ENCODE measurements at places on chromosomes 4 and X.

DNA sequence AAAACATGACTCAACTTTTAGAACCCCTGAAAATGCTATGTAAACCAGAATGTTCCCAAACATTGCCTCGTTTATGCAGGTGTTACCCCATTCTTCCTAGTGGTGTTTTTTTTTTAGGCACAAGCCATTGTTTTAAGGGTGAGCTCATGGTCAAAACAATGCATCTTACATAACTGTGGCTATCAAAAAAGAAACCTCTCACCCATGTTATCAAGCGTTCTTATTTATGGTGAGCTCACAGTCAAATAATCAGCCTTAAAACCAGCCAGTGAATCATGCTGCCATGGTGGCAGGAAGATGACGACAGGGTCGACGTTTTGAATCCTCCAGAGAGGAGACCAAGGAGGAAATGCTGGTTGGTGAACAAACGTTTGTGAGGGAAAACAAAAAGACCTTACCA, 195.2 kb downstream of the KDR start:
- no peak for DNase-seq

- no peak for DNase-seq
These were observed 2044.5 kb upstream of the AGA start for GRCh38 chr4:179486570-179487335.

- DNase-seq = no peak
These were observed 125.4 kb downstream of the TBC1D19 start for GRCh38 chr4:26709246-26709645.

GRCh38 chr4:152462047-152462446, 73.8 kb downstream of the FBXW7 start:
- DNase-seq = no peak

GRCh38 chr4:181597766-181598165, 645.4 kb upstream of the TENM3 start:
- no peak for DNase-seq

GRCh38 chr4:4919927-4920326, 60.5 kb downstream of the MSX1 start:
- DNase-seq = no peak

- no peak for DNase-seq
These were observed 159.1 kb downstream of the AFF2 start for GRCh38 chrX:148659481-148659880.

- DNase-seq = no peak
These were observed 14.5 kb upstream of the HELT start for GRCh38 chr4:185003596-185004351.

DNA sequence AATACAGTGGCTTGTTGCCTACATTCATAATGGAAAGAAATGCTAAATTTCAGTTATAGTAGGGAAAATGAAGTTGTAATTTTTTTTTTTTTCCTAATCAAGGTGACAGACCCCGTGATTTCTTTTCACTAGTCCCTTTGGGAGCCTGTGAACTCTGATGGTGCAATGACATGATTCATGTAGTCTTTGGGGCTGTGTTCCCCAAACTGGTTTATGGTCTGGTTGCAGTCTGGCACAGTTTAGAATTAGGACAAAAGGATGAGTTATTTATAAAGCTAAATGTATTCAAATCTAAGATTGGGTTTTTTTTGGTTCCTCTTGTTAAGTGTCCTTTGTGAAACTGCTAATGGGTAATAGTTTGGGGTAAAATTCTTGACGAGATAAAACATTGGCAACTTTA, 66.0 kb downstream of the REPS2 start:
- no peak for DNase-seq

DNA sequence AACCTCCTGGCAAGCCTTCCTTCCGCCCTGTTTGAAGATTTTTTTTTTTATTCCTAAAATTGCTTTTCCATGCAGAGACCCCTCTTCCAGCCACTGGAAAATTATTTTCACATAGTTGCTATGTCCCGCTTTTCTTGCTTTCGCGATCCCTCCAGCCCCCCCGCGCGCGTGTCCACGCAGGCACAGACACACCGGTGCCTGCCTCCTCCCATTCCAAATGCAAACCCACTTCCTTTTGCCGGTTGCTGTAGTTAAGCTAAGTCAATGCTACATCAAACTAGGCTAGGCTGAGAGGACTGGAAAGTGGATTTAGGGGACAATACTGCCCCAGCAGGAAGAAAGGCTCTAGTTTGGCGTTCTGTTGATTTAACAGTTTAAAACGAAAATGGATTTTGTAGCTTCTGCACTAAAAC, 111.0 kb downstream of the DHX15 start:
- no peak for DNase-seq

DNA sequence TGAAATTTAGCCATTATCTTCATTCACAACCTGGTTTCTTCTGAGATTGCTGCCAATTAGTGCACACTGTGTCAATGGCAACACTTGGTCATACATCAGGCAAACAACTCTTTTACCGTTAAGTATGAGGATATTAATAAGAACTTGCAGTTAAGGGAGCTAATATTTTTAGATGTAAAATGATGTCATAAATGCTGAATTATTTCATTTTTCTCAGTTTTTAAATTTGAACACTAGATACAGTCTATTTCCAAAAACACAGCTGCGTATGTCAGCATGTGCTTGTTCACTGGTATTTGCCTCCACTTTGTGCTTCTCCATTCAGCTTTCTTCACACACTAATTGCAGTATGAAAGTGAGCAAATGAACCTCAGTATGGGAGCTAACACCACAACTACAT, 1.6 kb downstream of the KLHL13 start:
- DNase-seq = no peak

GRCh38 chrX:112056886-112057285, 25.7 kb downstream of the TRPC5 start:
- DNase-seq = no peak

DNA sequence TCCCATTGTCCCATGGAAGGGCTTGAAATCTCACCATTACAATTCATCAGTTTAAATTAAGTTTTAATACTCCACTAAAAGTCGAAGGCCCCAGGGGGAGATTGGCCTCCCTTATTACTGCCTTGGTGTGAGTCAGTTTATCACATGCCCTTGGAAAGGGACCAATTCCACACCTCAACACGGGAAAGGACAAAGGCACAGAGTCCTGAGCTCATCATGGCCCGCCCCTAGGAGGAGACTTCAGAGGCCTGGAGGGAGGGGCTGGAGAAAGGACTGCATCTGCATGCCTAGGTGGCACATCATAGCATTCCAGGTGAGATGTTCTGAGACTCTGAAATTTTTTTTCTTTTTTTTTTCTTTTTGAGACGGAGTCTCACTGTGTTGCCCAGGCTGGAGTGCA, 2.8 kb upstream of the SEL1L3 start:
- DNase-seq = no peak

GRCh38 chr4:38366997-38367396, 297.0 kb upstream of the KLF3 start:
- DNase-seq = no peak

- no peak for DNase-seq
These were observed 5.9 kb upstream of the MXD4 start for GRCh38 chr4:2267841-2268240.

- no peak for DNase-seq
These were observed 52.6 kb upstream of the DCTD start for GRCh38 chr4:182969651-182970279.

GRCh38 chrX:19728915-19729314, 158.5 kb downstream of the SH3KBP1 start:
- DNase-seq = no peak

GRCh38 chr4:38455092-38455862, 208.7 kb upstream of the KLF3 start:
- DNase-seq = no peak

GRCh38 chr4:174041555-174042105, 241.8 kb downstream of the FBXO8 start:
- no peak for DNase-seq

DNA sequence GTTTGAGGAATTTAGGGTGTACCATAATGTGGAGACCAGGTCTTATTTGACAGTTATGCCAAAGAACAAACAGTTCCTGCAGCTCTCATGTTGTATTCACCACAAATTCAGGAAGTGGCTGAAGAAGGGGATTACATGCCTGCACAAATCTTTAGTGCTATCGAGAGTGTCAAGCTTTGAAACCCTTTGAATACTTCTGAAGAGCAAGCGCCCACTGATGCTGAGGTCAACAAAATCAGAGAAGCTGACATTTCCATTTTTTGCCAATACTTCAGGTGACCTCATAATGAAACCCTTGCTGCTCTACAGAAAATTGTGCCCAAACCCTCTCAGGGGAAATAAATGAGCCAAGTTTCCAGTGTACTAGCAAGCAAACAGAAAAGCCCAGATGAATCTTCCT, 28.4 kb downstream of the PAK3 start:
- DNase-seq = no peak

DNA sequence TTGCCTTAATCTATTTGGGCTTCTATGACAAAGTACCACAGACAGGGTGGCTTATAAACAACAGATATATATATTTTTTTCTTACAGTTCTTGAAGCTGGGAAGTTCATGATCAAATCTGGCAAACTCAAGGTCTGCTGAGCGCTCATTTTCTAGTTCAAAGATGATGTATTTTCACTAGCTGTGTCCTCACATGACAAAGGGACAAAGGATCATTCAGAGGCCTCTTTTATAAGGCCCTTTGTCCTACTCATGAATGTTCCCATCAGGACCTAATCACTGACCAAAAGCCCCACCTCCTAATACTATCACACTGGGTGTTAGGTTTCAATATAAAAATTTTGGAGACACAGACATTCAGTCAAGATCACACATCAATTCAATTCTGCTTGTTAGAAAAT, 2025.2 kb downstream of the PCDH7 start:
- no peak for DNase-seq

- DNase-seq = no peak
These were observed 107.7 kb upstream of the ADRA2C start for GRCh38 chr4:3658530-3658913.

DNA sequence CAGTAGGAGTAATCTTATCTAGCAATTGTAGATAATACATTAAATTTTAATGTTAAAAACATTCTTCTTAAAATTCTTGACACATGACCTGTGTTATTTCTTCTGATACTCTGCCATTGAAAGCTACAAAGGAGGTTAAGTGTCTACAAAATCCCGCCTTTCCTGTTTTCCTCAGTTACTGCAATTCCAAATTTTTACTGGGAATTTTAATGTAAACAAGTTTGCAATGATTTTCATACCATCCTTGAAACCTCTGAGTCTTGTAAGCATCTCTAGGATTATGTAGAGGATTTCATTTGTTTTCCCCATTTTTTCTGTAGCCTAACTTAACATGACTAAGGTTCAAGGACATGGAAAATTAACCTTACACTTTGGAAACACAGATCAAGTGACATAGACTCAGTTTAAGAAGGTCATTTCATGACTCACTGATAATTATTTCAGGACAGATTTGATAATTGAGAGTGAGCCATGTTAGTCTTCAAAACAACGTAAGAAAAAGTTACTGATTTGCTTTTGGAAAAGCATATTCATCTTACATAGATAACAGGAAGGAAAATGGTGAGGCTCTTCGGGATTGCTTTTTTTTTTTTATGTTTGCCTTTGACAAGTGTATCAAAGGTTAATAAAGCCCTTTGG, 39.6 kb upstream of the PDLIM5 start:
- no peak for DNase-seq

GRCh38 chr4:88919056-88919455, 137.9 kb downstream of the FAM13A start:
- DNase-seq = no peak

DNA sequence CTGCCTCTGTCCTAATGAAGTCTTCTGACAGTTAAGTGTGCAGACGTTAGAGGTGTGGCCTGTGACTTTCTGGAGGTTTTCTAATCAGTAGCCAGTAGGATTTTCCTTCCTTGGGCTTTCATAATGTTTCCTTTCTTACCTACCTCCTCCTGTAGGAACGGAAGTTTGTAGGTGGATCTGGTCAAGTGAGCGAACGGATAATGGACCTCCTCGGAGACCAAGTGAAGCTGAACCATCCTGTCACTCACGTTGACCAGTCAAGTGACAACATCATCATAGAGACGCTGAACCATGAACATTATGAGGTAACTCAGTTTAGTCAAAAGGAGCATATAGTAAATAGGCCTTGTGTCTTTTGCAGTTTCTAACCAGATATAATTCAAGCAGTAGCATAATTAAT, 75.0 kb downstream of the MAOA start:
- no peak for DNase-seq

DNA sequence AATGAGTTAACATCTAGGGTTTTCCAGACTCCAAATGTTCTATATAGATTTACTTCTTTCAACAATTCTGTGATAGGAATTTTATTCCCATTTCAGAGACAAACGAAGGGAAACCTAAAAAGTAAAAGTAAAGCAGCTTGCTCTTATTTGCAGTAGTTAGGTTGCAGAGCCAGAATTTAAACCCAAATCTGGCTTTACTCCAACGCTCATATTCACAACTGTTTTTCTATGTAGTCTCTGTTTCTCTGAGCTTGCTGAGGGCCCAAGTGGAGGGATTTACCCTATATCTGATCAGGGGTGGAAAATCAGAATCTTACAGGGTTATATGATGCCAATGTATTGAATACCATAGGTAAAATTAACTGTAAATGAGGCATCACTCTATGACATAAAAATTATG, 599.1 kb upstream of the GRIA3 start:
- no peak for DNase-seq

GRCh38 chrX:110089656-110090403, 86.9 kb downstream of the TMEM164 start:
- DNase-seq = no peak

- DNase-seq = no peak
These were observed 65.3 kb downstream of the CLNK start for GRCh38 chr4:10619220-10619619.

GRCh38 chrX:11733614-11734013, 24.4 kb upstream of the MSL3 start:
- DNase-seq = no peak

GRCh38 chrX:14697451-14697850, 168.1 kb downstream of the GLRA2 start:
- peak; percentile 42 for DNase-seq

DNA sequence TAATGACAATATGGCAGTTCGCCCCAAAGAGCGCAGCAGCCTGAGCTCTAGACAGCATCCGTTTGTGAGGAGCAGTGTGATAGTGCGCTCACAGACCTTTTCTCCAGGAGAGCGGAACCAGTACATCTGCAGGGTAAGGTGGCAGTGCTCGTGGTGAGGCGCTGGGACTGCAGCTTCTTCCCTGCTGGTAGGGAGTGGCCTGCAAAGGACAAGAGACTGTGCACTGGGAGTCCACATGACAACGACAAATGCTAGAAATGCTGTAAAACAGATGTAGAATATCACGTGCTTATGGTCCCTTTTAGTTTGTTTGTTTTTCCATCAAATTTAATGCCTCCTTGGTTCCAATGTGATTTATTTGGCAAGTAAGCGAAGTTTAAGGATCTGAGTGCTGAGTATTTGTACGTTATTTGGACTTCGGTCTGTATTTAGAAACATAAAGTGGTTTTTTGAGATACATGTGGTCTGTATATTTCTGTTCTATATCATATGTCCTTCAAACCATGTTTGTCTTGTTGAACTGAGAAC, 35.8 kb downstream of the CLDN22 start:
- no peak for DNase-seq

Data from endothelial cell (in vitro differentiated cells).